ENCODE measurements at places on chromosomes 11 and 22.
A peak's percentile ranks its signal among the peaks of the same experiment; 100 is the strongest.

DNA sequence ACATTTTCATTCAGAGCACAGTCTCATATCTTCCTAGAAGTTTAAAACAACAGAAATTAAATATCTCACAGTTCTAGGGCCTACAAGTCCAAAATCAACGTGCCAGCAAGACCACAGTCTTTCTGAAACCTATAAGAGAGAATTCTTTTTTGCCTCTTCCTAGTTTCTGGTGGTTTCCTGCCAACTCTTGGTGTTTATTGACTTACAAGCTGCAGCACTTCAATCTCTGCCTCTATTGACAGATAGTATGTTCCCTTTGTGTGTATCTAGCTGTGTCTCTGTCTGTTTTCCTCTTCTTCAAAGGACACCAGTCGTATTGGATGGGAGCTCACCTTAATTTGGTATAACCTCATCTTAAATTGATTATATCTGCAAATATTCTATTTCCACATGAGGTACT is 347.5 kb downstream of the DCDC1 start:
- no peak for DNase-seq

DNA sequence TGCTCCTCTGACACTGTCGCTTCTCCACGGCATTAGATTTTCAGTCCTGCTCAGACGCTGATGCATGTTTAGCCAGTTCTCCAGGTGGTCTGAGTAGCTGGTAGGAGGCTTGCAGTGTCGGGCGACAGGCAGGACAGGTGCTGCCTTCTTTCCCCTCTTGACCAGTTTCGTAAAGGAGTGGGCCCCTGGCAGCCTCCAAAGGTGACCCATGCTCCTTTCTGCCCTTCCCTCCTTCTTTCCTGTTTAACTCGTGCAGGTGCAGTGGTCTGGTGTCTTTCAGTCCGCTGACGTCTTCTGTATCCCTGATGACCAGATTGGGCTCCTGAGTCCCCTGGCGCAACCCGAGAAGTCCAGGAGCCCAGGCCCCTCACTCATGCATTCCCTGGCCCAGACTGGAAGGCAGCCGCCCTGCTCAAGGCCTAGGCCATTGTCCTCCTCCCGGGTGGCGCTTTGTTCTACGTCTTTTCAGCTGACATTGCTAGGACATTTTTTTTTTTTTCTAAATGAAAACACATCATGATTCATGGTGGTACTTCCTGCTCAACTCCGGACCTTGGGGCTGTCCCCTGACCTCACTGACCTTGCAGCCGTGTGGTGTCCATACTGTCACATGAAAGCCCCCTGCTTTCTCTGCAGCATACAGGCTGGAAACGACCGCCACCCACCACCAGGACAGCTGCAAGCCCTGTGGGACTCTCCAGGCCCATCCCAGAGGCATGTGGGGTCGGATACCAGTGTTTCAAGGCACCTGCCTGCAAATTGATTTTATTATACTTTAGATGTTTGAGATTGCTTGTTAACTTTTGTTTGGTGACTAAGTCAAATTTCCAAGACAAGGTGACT is 25.5 kb upstream of the TXNRD2 start:
- DNase-seq: no peak

- no peak for DNase-seq
Observed at GRCh38 chr11:3635641-3636375, 6.0 kb downstream of the ART5 start.

- DNase-seq: peak; percentile 90
Observed at GRCh38 chr22:36856121-36856791, 4.5 kb upstream of the NCF4 start.

DNA sequence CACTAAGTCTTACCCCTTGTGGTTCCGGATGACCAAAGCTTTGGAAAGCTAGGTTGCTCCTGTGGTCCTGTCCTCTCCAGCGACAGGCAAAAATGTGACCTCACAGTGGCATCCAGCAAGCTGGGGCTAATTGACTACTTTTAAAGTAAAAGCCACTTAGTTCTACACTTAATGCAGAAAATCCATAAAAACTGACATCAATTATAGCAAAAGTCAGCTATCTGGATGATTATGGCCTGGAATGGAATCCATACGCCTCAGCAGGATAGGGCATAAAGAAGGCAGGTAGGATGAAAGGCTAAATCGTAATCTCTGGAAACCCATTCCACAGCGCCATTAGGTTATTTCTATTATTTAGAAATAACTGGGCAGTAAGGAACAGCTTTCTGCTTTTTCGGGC is 91.9 kb downstream of the ARL14EP start:
- DNase-seq: no peak

DNA sequence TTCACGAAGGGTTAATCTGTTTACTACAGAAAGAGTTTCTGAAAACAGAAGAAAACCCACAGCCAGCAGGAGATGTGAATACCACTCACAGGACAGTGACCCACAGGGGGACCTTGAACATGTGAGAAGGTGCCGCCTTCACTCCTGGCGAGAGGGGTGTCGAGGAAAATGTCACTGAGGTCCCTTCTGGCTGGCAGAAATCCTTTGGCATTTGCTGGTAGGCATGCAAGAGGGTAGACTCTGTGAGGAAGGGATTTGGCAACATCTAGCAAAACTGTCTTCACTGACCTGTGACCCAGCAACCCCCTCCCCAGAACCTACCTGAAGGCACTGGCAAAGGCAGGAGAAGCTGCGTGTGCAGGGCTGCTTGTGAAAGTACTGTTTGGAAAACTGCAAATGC is 8.6 kb downstream of the KCNQ1 start:
- DNase-seq: no peak

- no peak for DNase-seq
Observed at GRCh38 chr11:4019891-4020290, 74.7 kb upstream of the RRM1 start.

GRCh38 chr11:11968511-11969280 is 39.7 kb downstream of the DKK3 start:
- DNase-seq: no peak

- no peak for DNase-seq
Observed at GRCh38 chr22:36425977-36426523, 38.3 kb upstream of the MYH9 start.
